ENCODE measurements at places on chromosomes 7 and 10. TPM values are rescaled to one million over a fixed set of nuclear protein-coding genes. Genes with fewer than 3 reads are reported as not detected.
A peak's percentile ranks its signal among the peaks of the same experiment; 100 is the strongest.

DNA sequence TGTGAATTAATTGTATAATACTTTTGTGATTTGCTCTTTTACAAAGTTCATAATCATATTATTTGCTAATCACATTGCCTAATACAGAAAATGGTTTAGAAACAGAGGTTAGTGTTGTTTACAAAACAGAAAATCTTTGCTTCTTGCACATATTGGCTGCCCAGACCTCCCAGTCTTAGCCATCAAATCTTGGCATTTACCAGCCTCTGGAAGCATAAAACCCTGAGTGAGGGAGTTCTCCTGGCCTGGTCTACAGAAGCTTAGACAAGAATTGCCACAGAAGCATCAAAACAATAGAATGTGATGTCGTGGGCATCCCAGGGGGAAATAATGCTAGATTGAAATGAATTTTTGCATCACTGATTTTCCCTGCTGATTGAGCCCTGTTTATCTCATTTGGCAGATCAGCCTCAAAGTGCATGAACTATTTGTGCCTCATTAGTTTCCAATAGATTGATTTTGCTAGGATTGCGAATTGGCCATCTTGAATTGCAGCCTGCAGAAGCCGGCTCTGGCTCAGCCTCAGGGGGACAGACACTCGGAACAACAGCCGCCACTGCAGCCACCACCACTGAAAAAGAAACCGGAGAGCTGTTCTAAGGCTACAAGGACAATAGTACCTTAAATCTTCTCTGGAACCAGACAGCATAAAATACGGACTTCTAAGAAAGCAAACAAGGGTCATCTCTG is 11.1 kb upstream of the SORBS1 start:
- H3K4me1 ChIP-seq = peaks cover 4% of the 10 kb centered on the region
- no peak overlapping the region for H3K27ac ChIP-seq
- H3K36me3 ChIP-seq = no peaks in the 10 kb centered on the region
- H3K4me3 ChIP-seq = no peak overlapping the region
- no peaks in the 10 kb centered on the region for H3K27me3 ChIP-seq

DNA sequence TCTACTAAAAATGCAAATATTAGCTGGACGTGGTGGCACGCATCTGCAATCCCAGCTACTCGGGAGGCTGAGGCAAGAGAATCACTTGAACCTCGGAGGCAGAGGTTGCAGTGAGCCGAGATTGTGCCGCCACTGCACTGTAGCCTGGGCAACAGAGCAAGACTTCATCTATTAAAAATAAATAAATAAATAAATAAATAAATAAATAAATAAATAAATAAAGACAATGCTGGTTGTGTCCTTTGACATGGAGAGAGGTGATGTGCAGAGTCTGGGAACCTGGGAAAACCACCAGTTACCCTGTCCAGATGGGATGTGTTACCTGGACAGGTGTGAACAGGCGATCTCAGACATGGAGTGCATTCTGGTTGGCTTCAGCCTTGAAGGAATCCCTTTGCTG is 102.5 kb downstream of the COBL start:
- H3K36me3 ChIP-seq = no peaks in the 10 kb centered on the region
- H3K27me3 ChIP-seq = no peaks in the 10 kb centered on the region

- peaks cover 24% of the 10 kb centered on the region for H3K4me1 ChIP-seq
- H3K27ac ChIP-seq = peak overlapping the region; percentile 7
- H3K27me3 ChIP-seq = no peaks in the 10 kb centered on the region
- DNase-seq = no peak
- H3K36me3 ChIP-seq = no peaks in the 10 kb centered on the region
Observed at GRCh38 chr7:22094413-22095342, 149.0 kb upstream of the CDCA7L start.

GRCh38 chr10:2589196-2589595 is 478.2 kb upstream of the PFKP start:
- no peak overlapping the region for H3K27ac ChIP-seq
- no peaks in the 10 kb centered on the region for H3K27me3 ChIP-seq
- no peaks in the 10 kb centered on the region for H3K36me3 ChIP-seq

DNA sequence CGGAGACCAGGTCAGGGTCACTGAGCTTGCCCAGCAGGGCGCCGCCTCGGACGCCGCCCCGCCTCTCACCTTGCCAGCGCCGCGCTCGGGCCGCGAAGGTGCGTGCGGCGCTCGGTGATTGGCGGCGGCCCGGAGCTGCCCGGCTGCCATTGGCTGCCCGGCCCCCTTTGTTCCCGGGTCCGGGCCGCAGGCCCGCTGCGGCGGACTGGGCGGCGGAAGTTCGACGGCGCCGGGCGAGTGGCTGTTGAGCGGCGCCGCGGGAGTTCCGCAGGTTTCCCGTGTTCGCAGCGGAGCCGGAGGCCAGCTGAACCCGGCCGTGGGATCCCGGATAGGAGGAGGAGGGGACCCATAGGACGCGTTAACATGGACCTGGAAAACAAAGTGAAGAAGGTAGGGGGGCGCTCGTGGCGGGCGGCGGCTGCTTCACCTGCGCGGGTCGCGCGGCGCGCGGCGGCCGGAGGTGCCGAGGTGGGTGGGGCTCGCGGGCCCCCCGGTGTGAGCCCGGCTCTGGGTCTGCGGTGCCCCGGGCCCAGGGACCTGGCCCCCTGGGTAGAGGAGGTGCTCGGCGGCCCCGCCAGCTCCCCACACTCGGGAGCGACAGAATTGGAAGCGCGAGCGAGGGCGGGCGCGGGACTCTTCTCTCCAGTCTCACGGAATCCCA is at the start of gene TES:
Gene TES, plus strand, starts transcription at position 195 of the 661 bp plus-strand sequence. Its CDS starts 169 bp downstream, at position 364.
- peaks cover 3% of the 10 kb centered on the region for H3K27me3 ChIP-seq
- peak; percentile 76 for DNase-seq
- H3K4me1 ChIP-seq = peaks cover 2% of the 10 kb centered on the region
- H3K27ac ChIP-seq = peak within 1 kb of the TSS; percentile 91
- H3K4me3 ChIP-seq = peak within 1 kb of the TSS; percentile 77

- H3K4me3 ChIP-seq = no peak overlapping the region
- no peaks in the 10 kb centered on the region for H3K36me3 ChIP-seq
- H3K27ac ChIP-seq = no peak overlapping the region
Observed at GRCh38 chr7:88396948-88397322, 90.2 kb upstream of the STEAP4 start.

DNA sequence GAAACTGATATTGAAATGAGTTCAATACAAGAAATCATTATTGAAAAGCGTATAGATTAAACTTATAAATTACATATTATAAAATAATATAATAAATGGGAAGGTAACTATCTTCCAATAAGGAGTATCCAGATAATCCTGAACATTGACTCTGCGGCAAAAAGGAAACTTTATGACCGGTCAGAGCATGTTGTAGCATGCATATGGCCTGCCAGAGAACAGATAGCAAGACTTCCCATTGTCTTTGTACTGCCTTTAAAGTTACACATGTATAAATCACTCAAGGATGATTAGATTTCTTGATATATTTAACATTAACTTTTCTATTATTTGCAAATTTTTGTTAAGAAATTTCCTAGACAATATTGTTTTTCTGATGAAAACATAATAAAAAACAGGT is 56.2 kb upstream of the ETV1 start:
- H3K36me3 ChIP-seq = no peaks in the 10 kb centered on the region
- H3K4me1 ChIP-seq = no peaks in the 10 kb centered on the region
- no peaks in the 10 kb centered on the region for H3K27me3 ChIP-seq
- H3K4me3 ChIP-seq = no peak overlapping the region
- H3K27ac ChIP-seq = no peak overlapping the region

GRCh38 chr10:113320987-113321386 is 231.9 kb upstream of the HABP2 start:
- H3K4me1 ChIP-seq = no peaks in the 10 kb centered on the region
- DNase-seq = peak; percentile 81
- no peak overlapping the region for H3K4me3 ChIP-seq
- H3K27me3 ChIP-seq = no peaks in the 10 kb centered on the region
- H3K36me3 ChIP-seq = no peaks in the 10 kb centered on the region

GRCh38 chr10:58919927-58920654 is 256.4 kb upstream of the PHYHIPL start:
- no peak for DNase-seq
- H3K27me3 ChIP-seq = no peaks in the 10 kb centered on the region
- H3K36me3 ChIP-seq = no peaks in the 10 kb centered on the region
- H3K4me1 ChIP-seq = no peaks in the 10 kb centered on the region
- H3K27ac ChIP-seq = no peak overlapping the region

The ETV1 gene
- total RNA-seq = 15.8 TPM

The AMPH gene
- 7.7 TPM for total RNA-seq

Data from muscle of leg (tissue), 16 donors.